NCI-H1105 (cell line): ENCODE measurements at places on chromosomes 16 and 17.

DNA sequence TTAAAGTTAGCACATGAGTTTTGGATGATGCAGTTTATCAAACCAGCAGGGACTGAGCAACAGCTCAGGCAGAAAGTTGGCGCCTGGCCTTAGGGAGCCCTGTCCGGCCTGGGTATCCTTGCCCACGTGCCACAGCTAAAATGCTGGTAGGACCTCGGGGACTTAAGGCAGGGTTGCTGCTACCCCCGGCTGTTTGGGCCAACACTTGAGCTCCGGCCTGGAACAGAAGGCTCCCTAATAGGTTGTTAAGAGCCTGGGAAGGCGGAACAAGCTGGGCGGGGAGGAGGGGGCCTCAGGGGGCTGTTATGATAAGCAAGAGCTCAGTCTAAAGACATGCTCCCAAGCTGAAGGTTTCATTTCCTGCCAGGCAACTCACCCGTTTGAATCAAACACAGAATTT lies 39.7 kb downstream of the CUEDC1 start:
- DNase-seq: no peak

DNA sequence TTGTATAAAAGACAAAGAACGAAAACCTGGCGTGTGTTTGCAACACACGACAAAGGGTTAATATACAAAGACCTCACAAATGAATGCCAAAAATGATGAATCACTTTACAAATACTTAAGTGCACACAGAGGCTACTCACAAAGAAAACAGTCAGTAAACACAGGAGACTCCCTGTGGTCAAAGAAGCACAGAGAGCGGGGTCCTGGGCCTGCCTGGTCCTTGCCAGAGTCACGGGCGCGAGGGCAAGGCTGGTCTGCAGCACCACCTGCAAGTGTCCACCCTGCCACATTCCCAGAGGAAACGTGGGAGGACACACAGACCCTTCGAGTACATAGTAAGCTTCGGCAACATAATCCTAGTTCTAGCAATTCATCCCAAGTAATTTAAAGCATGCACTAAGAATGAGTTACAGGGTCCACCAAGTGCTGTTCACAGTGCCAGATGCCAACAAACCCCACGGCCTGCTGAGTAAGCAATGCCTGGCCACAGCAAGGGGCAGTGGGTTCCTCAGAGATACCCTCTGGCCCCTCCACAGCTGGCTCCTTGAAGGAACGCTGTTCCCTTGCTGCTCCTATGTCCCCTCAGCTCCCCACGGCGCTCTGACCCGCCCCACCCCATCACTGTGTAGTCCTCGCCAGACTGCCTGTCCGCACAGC lies 24.6 kb upstream of the FAAP100 start:
- DNase-seq: no peak

GRCh38 chr16:87114832-87115231 lies 202.4 kb downstream of the C16orf95 start:
- no peak for DNase-seq

- DNase-seq: no peak
Observed at GRCh38 chr16:89051521-89052166, 42.0 kb upstream of the ACSF3 start.

GRCh38 chr16:9330095-9330494 lies 238.7 kb downstream of the HAPSTR1 start:
- no peak for DNase-seq

- DNase-seq: no peak
Observed at GRCh38 chr16:72372087-72373045, 200.4 kb upstream of the PMFBP1 start.

DNA sequence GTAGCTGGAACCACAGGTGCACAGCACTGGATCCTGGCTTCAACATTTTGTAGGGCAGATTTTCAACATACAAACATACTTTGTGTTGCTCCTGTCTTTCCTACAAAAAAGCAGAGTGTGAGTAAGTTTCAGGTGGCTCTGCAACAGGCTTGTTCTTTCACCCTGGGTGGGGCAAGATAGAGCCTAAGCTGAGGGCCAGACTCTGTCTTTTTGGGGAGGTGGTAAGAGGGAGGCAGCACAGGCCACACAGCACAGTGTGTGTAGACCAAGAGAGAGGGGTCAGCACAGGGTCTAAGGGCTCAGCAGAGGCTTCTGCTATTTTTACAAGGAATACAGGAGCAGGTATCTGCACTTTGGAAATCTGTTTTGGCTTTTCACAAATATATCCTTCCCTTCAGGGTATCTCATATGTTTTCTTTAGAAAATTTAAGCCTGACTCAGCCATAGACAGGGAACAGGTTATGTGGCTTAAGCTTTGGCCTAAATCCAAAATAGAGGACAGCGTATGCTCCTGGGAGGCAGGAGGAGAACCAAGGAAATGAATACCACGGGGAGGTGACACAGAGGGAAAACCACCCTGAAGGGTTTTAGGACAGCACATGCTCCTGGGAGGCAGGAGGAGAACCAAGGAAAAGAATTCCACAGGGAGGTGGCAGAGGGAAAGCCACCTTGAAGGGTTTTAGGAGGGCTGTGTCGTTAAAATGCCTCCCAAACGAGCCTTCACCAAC lies 21.6 kb downstream of the EMC8 start:
- DNase-seq: no peak

GRCh38 chr16:67865318-67865717 lies 7.5 kb upstream of the EDC4 start:
- no peak for DNase-seq
